ENCODE measurements at places on chromosomes 2 and 18.

DNA sequence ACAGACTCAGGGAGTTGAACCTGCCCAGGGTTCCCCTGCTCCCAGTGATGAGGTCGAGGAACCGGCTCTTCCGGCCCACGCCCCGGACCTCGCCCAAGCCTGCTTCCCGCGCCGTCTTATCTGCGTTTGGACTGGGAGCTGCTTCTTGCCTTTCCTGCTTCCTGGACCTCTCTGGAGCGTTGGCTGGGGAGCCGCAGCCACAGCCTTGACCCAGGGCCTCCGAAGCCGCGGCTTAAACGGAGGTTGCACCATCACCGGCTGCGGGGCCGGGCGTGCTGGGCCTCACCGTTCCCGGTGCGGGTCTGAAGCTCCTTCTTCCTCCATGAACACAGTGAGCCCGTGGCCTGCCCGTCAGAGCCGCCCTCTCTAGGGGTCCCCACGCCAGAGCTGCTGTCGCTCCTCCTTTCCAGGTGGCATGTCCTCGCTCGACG, 13.3 kb downstream of the NTSR2 start:
- no peak for DNase-seq

GRCh38 chr2:98091738-98092137, 4.8 kb downstream of the VWA3B start:
- no peak for DNase-seq

DNA sequence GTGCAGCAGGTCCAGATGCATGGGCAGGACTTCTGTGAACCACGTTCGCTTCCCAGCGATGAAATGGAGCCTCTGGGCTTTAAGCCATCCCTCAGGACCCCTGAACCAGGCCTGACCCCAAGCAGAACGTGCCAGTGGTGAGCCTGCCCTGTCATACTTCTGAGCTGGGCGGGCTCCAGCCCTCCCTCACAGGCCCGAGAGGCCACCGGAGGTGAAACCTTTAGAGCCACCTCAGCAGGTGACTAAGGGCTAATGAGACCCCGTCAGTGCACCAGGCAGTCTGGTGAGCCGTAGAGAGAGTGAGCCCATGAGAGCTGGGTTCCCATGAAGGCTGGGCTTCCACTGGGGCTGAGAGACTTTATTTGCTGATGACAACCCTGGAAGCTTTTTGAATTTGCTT, 8.9 kb upstream of the MAL start:
- no peak for DNase-seq

DNA sequence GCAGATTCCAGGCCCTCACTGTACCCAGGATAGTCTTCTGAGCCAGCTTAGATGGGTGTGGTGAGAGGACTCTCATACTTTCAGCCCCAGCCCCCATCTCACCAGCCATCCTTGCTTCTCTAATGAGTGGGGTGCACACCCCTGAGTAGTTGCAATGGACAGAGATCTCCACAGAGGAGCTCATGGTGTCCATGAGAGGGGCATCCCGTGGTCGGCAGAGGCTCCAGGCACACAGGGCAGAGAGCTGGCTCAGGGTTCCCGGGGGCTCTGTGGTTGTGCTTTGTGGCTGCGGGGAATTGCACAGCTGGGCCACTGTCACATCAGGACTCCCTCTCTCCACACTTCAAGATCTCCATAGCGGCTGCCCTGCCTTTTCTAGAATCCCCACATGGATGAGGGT, 226.0 kb upstream of the PXDN start:
- DNase-seq: no peak

DNA sequence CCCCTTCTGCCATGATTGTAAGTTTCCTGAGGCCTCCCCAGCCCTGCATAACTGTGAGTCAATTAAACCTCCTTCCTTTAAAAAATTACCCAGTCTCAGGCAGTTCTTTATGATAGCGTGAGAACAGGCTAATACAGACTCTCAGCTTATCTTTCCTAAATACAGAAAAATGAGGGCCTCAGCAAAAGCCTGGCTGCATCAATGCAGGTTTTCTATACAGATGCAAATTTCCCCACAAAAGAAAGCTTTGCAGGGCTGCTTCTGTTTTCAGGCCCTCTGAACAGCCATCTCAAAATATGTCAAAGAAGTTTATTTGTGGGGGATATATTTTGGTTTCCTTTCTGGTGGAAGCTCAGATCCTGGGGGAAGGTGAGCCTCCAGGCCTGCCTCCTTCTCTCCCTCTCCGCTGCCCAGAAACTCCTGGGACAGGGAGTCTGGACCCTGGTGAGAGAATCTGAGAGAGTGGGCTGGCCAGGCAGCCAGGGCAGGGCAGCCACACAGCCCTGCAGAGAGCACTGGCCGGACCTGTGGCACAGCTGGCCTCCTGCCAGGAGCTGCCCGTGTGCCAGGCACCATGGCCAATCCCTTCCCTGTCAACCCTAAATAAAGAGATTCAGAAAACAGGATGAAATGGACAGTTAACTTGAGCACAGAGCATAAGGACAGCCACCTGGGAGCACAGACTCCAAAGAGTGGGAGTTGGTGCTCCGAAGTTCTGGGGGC, 21.6 kb upstream of the AGXT start:
- no peak for DNase-seq

- DNase-seq: no peak
Measured at GRCh38 chr2:200812122-200813022, 662 bp downstream of the BZW1 start.

DNA sequence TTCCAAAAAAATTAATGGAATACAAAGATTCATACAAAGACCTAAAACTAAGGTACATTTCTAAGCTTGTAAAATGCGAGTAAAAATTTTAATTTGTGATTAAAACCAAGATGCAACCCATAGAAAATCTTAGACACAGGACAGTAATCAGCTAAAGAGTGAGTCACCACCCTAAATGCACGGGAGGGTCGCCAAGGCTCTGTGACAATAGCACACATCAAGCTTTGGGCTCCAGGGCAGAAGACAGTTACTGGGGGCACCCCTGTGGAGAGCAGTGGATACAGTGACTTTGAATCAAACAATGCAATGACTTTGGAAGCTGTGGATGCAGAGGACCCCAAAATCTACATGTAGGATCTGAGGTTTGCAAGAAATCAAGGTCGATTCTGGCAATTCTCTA, 7.5 kb downstream of the FLACC1 start:
- no peak for DNase-seq

DNA sequence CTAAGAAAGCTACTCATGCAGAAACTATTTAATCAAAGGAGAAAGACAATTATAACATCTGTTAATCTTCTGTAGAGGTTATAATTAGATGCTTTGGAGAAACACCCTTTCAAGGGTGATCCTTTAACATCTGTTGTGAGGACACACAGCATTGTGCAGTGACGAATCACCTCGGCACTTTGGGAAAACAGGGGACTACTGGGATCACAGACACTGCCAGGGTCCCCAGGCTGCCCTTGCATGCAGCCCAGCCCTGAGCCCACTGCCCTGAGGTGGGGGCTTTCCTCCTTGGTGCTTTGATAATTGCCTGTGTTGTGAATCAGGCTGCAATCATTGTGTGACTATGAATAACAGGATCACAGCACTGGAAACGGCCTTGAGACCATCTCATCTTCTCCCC, 10.6 kb downstream of the NCKAP5 start:
- DNase-seq: no peak

- DNase-seq: no peak
Measured at GRCh38 chr2:9291331-9291730, 84.7 kb downstream of the ASAP2 start.

- DNase-seq: no peak
Measured at GRCh38 chr2:239240414-239240881, 160.4 kb downstream of the HDAC4 start.

DNA sequence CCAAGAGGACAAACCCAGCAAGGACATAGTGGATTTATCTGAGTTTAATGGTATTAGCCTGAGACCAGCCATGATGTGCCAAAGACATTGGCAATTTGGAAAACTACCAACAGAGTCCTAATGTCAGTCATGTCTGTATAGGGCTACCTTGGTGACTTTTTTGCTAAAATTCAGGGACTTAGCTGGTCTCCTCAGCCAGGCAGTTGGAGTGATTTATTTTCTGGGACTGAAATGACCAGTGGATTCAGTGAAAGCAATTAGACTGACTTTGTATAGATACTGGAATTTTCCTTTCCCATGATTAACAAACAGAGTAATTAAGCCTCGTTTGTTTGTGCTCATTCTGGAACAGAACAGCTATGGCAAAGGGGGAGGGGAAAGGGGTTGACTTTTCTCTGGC, 55.0 kb downstream of the LYPD6 start:
- no peak for DNase-seq

DNA sequence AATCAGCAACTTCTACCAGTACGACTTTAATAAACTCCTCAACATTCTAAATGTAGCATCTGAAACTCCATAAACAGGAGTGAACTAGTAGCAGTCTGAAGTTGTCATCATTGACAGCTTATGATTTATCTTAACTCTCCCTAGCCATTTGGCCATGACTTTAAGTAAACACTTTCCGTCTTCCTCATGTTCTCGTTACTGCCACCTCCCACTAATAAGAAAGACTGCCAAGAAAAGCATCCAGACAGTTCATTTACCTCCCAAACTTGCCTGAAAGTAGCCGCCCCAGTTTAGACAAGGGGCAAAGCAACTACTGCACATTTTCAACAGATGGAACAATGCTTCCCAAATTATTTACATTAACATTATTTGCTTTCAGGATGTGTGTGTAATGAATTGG, 287.5 kb downstream of the OSR1 start:
- no peak for DNase-seq

GRCh38 chr2:145597809-145598208, 1077.9 kb upstream of the ZEB2 start:
- no peak for DNase-seq

- no peak for DNase-seq
Measured at GRCh38 chr18:45363196-45363595, 252.1 kb upstream of the SLC14A2 start.

Data from non-pigmented ciliary epithelial cell (primary cell).